ENCODE measurements at places on chromosomes 5 and 9.

DNA sequence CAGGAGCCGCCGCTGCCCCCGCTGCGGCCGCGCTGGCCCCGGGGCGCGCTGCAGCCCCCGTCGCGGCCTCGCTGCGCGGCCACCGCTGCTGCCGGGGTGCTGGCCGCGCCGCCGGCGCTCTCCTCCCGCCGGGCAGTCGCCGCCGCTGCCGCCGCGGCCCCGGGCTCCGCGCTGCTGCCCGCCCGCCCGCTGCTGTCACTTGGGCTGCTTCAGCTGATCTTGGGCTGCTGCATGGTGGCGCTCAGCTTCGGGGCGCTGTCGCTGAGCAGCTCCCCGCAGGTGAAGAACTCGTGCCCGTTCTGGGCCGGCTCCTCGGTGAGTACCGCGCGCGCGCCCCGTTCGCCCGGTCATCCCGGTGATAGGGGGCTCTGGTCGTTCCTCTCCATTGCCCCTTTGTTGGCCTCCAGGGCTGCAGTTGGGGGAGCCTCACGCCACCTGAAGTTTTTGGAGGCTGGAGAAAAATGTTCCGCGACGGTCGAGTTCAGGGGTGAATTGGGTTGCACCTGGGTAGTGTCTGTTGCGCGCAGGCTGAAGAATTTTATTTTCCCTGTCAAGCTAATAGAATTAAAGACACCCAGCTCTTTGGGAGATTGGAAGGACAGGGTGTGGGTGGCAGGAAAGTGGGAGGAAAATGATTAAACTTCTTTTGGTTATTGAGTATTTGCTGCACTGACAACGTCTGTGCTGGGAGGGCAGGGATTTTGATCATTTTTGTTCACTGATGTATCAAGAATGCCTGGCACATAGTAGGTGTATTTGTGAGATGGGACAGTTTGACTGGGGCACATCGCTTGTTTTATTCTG, 596 bp downstream of the ENTREP1 start:
- DNase-seq, result no peak

- peak; percentile 83 for DNase-seq
Observed at GRCh38 chr9:32395510-32396216, 11.2 kb downstream of the ACO1 start.

- DNase-seq, result no peak
Observed at GRCh38 chr9:5326893-5327548, 12.7 kb downstream of the RLN1 start.

DNA sequence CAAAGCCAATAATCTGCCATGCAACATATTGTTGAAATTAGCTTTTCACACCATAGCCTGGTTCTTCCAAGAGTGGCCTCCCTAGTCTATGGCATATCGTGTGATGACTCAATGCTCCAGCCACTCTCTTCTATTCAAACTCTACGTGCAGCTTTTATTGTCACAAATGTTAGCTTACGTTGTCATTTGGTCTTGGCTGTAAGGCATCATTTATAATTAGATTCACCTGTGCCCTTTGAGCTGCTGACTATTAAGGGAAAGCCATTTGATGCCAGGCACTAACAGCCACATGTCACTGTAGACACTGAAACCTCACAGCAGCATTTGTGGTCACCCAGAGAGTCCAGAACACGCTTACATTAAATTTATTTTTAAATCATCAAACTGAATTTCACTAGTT, 66.8 kb downstream of the APBA1 start:
- no peak for DNase-seq

DNA sequence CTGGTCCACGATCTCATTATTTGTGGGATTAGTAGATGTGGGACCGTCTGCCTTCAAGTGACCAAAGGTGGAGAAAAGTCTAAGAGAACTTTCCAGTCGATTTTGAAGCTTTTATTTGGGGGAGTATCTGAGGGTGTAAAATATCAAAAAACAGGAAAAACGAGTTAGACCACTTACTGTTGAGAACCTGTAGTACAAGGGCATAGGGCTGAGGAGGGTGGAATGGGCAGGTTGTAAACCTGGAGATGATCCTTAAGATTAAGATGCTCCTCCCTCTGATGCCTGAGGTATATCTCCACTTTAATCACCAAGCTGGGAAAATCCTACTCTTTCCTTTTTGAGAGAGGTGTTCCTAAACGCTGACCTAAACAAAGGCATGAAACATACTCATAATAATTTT, 32.0 kb upstream of the GTF2H2C start:
- no peak for DNase-seq

DNA sequence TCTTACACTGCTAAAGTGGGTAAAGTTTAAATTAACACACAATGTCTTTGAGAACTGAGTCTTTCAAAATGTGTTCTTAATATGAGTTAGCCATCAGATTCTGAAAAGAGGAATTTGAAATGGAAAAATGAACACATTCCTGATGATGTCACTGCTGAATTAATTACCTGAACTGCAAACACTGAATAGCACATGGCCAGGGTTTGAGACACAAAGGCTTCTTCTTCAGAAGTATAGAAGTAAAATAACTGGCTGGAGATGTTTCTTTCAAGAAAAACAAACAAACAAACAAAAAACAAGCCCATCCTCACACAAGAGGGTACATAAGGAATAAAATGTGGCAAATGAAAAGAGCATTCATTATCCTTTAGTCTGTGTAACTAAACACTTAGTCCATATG, 7.1 kb downstream of the GLIS3 start:
- DNase-seq, result no peak

- DNase-seq, result no peak
Observed at GRCh38 chr5:2333291-2333690, 418.2 kb downstream of the IRX2 start.

- no peak for DNase-seq
Observed at GRCh38 chr9:127954831-127955293, 17.2 kb upstream of the DPM2 start.

GRCh38 chr5:96590796-96591195, 71.4 kb upstream of the CAST start:
- no peak for DNase-seq

DNA sequence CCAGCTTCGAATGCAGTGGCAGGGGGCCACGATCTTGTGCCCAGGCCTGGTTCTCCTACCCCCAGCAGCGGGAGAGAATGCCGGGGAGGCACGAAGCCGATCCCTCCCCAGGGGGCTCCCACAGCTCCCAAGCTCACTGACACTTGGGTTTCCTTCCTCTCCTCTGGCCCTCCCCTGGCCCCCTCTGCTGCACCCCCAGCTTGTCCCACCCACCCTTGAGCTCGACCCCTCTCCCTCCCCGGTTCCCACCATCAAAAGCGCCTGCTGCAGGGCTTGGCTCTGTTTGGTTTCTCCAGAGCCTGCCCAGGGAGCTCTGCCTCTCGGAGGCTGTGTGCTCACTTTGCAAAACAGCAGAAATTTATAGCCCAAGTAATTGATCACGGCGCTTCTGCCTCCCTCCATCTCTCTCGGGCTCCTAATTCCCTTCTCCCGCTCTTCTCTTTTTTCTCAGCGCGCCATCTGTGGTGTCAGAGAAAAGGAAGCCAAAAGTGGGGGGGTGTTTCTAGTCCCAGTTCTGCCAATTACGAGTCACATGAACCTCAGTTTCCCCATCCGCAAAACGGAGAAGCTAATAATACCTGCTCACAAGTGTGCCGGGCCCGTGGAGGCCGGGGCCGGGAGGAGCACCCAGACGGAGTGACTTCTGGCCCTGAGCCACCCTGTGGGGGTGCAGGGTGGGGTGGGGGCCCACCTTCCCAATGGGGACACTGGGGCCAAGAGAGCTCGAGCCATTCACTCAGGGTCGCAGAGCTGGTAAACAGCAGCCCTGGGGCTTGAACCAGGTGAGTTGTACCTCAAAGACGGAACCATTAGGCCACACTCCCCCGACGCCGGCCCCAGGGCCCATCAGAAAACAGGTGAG, 141.2 kb upstream of the IER5L start:
- no peak for DNase-seq

- no peak for DNase-seq
Observed at GRCh38 chr5:45484781-45485180, 211.4 kb downstream of the HCN1 start.

GRCh38 chr9:7452378-7452777, 347.2 kb downstream of the DMAC1 start:
- peak; percentile 44 for DNase-seq

DNA sequence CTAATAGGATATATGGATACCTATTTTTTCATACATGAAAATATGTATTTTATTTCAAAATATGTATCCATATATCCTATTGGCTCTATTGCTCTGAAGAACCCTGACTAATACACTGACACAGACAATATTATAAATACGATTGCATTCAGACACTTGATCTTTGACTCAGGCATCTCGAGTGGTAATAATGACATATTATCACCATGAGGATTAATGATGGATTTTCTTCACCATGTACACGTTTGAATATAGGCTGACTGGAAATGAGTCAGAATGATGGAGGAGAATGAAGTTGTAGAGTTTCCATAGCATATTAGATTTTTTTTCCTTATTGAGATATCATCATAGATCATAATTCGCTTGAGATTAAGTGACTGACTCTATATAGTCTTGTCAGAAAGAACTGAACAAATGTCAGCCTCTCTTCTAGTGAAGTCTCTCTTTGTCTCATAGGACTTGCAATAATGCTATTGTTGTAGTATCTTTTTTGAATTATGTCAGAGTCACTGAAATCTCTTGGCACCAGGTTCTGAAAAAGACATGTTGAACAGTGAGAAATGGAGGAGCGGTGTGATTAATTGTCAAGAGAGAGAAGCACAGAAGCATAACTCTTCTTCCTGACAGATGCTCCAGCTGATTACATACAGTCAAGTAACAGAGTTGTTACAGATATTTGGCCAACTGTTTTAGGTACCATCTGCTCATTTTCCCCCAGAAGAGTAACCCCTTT, 41.4 kb upstream of the SLCO6A1 start:
- DNase-seq, result no peak

DNA sequence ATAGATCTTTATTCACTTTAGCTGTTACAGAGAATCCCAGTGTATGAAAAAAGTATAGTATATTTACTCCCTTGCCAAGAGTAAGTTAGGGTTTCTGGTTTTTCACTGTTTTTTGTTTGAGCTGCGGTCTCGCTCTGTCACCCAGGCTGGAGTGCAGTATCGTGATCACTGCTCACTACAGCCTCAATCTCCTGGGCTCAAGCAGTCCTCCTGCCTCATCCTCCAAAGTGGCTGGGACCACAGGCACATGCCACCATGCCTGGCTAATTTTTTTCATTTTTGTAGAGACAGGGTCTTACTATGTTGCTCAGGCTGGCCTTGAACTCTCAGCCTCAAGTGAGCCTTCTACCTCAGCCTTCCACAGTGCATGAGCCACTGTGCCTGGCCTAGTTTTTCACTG, 3.0 kb downstream of the RAI14 start:
- no peak for DNase-seq

DNA sequence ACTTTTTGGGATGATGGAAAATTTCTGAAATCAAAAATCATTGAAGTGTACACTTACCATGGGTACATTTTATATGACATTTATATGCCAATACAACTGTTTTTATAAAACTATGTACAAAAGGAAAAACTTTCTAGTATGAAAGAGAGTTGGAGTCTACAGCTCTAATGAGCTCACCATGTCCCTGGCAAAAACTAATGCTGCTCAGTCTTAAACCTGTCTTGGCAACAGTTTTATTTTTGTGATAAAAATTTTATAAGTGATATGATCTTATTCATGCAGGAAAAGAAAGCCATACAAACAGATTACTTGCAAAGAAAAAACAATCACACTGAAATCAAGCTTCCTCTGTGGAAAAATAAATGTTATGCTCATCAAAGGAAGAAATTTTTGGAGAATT, 78.9 kb upstream of the RASEF start:
- DNase-seq, result no peak

Measured in AG09309 (cell line).